HCT116 (cell line): ENCODE measurements at places on chromosomes 4 and X.

- DNase-seq, result no peak
These were observed 1.3 kb downstream of the CHST7 start for GRCh38 chrX:46574774-46575381.

DNA sequence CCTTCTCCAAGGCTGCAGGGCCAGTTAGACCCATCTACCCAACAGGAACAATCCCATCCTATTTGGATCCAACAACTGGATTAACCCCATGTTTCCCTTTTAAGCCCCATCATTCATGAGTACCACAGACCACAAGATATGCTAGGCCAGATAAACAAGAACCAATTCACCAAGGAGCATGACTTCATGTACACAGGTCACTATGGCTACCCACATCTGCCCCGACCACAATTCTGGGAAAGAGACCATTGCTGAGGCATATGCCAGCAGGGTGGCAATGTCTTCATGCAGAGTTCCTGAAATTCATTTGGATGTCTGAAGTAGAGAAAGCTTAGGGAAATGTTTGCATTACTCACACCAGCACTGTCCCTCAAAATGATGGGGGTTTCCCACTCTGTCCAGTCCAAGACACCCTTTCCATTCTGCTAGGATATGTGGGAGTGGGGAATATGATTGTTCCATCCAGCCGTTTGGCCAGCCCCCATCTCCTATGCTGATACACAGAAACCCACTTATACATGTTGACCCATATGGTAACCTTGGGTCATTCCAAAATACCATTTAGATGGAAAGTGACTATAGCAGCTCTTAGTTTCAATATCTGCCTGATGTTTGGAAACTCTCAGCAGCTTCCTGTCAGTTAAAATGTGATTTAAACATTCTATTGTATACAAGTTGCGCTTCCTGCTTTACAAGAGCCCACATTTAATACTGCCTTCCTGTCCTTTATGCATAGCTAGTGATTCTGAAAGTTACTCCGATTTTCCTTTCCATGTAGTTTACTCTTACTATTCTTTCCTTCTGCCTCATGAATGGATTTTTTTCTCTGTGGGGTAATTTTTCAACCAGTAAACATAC lies 129.0 kb downstream of the AMMECR1 start:
- DNase-seq, result no peak

DNA sequence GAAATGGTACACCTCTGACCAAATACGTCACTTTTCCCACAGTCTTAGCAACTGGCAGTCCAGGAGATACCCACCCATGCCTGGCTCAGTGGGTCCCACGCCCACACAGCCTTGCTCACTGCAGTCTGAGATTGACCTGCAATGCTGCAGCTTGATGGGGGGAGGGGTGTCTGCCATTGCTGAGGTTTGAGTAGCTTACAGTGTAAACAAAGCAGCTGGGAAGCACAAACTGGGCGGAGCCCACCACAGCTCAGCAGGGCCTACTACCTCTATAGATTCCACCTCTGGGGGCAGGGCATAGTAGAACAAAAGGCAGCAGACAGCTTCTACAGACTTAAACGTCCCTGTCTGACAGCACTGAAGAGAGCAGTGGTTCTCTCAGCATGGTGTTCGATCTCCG lies 52.7 kb downstream of the AMER1 start:
- DNase-seq, result no peak

DNA sequence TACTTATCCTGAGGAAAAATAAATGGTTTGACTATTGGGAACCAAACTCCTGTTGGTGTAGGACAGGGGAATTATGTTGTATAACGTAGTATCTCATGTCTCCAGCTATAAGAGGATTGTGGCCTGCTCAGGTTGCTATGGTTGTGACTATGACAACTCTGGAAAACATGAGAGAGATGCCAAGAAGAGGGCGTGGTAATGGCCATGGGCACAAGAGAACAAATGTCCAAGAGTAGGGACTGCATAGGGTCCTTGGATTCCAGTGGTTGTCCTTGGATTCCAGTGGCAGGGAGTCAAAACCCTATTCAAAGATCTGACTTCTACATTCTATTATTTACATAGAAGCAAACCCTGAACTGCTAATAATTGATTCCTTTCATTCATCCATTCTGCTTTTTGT lies 6.8 kb upstream of the MOB1B start:
- no peak for DNase-seq

- DNase-seq, result no peak
These were observed 12.3 kb downstream of the ATP7A start for GRCh38 chrX:77922787-77923186.

GRCh38 chr4:27490315-27490714 lies 629.7 kb downstream of the STIM2 start:
- no peak for DNase-seq

- DNase-seq, result no peak
These were observed 9.2 kb downstream of the IRAK1 start for GRCh38 chrX:154010330-154011087.

- no peak for DNase-seq
These were observed 22.0 kb downstream of the NBDY start for GRCh38 chrX:56751071-56751470.

DNA sequence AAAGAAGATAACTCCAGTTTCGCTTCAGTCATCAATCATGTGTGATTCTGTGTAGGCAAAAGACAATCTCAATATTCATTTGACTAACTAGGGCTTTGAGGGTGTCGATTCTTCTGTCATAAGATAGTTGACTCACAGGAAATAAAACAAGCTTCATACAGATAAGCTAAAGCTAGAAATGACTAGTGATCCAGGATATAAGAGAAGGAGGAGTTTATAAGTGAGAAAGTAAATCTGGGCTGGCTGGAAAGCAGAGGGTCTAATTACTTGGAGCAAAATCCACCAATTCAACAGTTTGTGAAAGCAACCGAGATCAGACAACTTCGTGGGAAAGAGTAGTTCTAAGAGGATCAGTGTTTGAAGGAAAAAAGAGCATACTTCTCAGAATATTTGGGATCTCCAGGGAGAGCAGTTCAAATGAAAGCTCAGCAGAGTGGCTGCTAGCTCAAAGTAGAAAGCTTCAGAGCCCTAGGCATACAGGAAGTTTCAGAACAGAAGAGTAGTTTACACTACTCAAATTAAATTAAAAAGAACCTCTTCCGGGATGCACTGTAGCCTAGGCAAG lies 429.3 kb downstream of the INPP4B start:
- no peak for DNase-seq

- no peak for DNase-seq
These were observed 44.8 kb downstream of the GAB1 start for GRCh38 chr4:143381189-143382118.

DNA sequence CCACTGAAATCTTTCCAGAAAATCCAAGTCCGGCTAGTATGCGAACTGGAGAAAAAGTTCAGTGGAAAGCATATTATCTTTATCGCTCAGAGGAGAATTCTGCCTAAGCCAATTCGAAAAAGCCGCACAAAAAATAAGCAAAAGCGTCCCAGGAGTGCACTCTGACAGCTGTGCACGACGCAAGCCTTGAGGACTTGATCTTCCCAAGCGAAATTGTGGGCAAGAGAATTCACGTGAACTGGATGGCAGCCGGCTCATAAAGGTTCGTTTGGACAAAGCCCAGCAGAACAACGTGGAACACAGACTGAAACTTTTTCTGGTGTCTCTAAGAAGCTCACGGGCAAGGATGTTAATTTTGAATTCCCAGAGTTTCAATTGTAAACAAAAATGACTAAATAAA lies 34.4 kb downstream of the STX18 start:
- DNase-seq, result no peak

DNA sequence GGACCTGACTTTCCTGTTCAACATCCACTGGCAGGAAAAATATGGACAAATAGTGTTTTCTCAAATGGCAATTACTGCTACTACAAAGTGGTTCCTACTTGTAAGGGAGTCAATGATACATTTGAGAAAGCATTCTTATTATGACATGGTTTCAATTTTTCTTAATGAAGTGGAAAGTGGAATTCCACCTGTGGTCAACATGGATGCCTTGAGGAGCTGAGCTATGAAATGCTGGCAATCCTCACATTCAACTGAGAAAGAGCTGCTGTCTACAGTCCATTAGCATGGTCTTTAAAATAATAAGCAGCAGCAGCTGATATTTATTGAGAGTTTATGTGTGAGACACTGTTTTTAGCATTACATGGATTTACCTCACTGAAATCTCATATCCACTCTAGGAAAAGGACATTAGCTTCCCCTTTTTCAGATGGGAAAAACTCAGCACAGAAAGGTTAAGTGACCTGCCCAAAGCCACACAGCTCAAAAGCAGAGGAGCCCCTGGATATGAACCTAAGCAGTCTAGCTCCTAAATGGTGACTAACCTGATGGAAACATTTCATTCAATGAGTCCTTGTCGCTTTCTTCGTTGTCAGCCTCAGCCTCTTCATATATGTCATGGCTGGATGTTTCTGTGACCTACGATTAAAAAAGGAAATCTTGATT lies 29.2 kb downstream of the MAP7D3 start:
- no peak for DNase-seq

GRCh38 chr4:106312997-106313522 lies 2.9 kb downstream of the TBCK start:
- DNase-seq, result no peak

GRCh38 chr4:139438141-139438540 lies 15.8 kb upstream of the RAB33B start:
- DNase-seq, result no peak

DNA sequence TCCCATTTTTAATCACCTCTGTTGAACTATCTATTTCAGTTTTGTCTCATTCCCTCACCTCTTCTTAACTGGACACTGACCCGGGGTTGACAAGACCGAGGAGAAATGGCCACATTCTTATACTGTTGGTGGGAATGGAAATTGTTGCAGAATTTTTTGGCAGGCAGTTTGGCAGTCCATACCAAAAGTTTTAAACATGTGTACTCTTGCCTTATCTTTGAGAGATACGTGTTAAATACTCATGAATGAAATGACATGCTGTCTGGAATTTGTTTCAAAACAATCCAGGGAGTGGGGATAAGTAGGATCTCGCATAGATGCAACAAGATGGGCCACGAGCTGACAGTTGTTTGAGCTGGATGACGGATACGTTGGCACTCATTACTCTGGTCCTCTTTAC lies 12.1 kb downstream of the FGFBP1 start:
- DNase-seq, result no peak
